ENCODE measurements at places on chromosomes 16 and 17. TPM values are rescaled to one million over a fixed set of nuclear protein-coding genes. Genes with fewer than 3 reads are reported as not detected.
A peak's percentile ranks its signal among the peaks of the same experiment; 100 is the strongest.

The CLEC18C gene
- total RNA-seq = 1.0 TPM

GRCh38 chr16:84252184-84252583 is 12.4 kb upstream of the KCNG4 start:
- DNase-seq = no peak

DNA sequence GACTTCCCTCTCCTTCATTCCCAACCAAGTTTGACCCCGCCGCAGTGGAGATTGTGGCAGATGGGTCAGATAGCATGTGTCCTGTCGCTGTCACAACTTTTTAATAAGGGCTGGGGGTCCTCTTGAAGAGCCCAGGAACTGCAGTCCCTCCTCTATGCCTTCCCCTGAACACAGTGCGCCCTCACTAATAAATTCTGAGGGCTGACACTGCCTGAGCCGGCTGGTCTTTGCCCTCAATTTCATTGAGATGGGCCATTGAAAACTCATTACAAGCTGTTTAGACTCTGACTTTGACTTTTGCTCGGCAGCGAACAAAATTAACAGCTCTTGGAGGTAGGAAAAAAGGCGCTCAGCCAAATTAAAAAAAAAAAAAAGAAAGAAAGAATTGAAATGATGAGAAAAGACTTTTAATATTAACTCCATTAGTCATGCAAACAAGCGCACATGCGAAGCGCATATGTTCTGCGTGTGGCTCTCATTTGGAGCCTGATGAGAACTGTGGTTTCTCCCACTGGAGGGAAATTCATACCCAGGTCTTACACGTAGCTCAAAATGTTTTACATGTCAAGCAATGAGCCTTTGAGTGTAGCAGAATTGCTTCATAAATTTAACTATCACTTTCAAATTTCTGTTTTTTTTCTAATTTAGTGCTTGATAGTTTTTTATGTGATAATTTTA is 704.7 kb downstream of the WWOX start:
- no peak for DNase-seq

The PCTP gene
- 28.1 TPM for total RNA-seq

- DNase-seq = no peak
Observed at GRCh38 chr17:64135000-64135399, 5.1 kb upstream of the ERN1 start.

- DNase-seq = peak; percentile 32
Observed at GRCh38 chr16:68062910-68063393, 22.2 kb upstream of the NFATC3 start.

GRCh38 chr17:561116-561515 is 153.5 kb downstream of the VPS53 start:
- no peak for DNase-seq

The TBC1D3C gene
- total RNA-seq = 0.38 TPM

The C17orf107 gene
- 2.2 TPM for total RNA-seq

The CCL23 gene
- total RNA-seq = 5.1 TPM

The GCGR gene
- total RNA-seq = not detected

GRCh38 chr17:40095351-40095943 is 4.9 kb downstream of the NR1D1 start:
- no peak for DNase-seq

GRCh38 chr17:33469911-33470310 is 176.8 kb upstream of the ASIC2 start:
- DNase-seq = no peak

The CRYM gene
- total RNA-seq = 9.3 TPM

GRCh38 chr16:5444189-5444588 is 346.6 kb upstream of the EEF2KMT start:
- DNase-seq = no peak

- DNase-seq = no peak
Observed at GRCh38 chr16:27544671-27545070, 5.0 kb downstream of the GTF3C1 start.

- DNase-seq = no peak
Observed at GRCh38 chr16:28913946-28914724, 10.9 kb downstream of the RABEP2 start.

DNA sequence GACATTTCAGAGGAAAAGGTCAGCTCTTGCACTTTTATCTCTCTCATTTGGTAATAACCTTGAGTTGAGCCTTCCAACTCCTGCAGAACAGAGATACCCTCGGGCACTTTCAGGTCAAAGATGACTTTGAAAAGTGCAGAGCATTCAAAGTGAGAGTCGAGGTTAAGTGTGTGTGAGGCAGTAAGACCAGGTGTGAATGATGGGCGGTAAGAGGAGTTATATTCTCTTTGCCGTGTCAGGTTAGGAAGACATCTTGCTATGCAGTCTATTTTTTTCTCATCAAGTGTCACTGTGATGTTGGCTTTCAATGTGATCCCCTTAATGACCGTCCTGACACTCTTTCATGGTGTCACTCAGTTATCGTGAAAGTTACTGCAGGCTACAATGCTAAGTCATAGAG is 248.5 kb downstream of the RBFOX1 start:
- DNase-seq = no peak

The DNAH9 gene
- 22.3 TPM for total RNA-seq

The CDIP1 gene
- 21.1 TPM for total RNA-seq

DNA sequence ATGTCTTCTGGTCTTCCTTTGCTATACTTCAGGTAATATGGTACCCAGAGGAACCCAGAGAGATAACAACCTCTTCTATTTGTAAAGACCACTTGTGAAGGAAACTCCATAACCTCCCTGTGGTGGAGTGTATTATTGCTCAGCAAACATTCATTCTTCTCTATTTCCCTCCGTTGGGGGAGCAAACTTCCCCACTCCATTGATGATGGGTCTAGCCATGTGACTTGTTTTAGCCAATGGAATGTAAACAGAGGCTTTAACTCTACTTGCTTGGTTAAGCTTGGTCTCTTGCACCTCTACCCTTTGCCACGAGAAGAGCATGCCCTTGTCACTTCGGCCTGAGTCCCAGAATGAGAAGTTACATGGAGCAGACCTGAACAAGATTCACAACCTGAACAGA is 30.0 kb upstream of the SKAP1 start:
- DNase-seq = no peak

DNA sequence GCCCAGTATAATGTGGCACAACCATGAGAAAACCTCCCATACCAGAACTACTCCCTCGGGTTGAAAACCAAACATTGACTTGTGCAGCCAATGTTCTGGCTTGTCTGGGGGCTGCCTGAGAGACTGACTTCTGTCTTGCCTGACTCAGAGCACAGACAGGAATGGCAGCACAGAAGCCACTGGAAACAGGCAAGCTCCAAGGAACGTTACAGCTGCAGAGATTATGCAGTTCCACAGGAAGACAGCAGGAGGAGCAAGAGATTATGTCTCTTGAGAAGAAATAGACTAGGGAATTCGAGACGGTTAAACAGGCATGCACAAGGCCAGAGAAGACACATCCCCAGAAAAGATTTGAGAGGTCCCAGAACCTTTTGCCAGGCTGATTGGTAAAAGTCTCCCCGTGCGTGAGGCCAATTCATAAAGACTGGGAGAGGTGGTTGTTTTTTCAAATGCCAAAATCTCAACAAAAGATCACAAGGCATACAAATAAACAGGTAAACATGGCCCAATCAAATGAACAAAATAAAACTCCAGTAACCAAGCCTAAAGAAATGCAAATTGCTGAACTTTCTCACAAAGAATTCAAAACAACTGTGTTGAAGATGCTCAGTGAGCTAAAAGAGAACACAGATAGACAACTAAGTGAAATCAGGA is 90.6 kb upstream of the CDH5 start:
- no peak for DNase-seq
